ENCODE measurements at places on chromosomes 4 and X.
A peak's percentile ranks its signal among the peaks of the same experiment; 100 is the strongest.

DNA sequence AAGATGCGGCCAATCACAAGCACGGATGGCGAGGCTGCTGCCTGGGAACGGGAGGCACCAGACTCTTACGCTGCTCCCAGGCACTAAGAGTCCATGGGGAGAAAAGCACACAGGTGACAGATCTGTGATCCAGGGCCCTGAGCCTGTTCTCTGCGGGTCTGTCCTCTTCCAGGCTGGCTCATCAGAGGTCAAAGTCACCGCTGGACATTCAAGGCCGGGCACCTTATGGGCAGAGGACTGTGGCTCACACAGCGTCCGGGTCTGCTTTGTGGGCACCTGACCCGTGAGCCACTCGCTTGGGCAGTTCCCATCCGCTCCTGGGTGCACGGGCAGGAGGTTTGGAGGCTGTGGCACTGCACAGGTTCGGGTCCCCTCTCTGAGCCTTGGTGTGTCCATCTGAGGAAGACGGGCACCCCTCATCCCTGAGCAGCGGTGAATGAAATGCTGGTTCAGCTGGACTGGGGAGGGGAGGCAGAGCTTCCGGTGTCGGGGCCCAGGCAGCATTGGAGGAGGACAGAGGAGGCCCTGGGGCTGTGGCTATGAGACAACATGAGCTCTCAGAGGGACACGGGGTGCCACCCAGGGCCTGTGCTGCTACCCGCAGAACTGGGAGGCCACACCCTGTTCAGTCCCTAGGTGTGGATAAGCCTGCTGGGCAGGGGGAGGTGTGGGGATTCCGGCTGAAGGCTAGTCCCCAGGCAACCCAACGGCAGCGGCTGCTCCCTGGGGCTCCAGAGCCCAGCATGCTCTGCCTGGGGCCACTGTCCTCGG, 61.2 kb upstream of the AFAP1 start:
- DNase-seq: no peak

DNA sequence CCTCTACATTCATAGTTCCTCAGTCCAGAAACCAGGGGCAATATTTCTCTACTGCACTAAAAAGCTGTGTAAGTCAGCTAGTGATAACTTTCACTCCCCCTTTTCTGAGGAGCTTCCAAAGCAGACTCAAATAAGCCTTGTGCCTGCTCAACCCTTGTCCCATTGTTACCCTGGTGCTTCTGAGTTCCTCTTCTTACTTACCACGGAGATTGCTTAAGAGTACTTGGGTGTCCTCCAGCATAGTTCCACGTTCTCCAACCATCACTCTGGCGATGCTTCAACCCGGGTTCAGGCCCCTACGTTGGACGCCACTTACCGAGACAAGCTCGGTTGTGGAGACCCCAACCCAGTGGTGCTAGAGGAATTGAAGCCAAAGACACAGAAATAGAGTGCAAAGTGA, 71.6 kb downstream of the ADAM29 start:
- DNase-seq: no peak

DNA sequence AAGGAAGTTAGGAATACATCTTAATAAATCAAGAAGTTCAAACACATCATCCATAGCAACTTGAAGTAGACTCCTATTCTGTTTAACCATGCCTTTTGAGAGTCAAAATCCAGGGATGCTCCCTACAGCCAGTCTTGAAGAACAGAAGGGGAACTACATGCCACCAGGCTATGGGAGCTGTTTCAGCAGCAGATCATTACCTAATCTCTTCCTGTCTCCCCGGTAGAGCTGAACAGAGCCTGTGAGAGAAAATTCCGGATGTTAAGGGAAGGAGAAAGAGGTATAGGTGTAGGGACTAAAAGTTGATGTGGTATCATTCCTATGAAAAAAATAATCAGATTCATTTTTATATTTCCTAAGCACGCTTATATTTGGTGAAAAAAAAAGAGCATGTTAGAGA, 352.2 kb downstream of the SPRY1 start:
- DNase-seq: no peak

- DNase-seq: no peak
Observed at GRCh38 chrX:111102636-111103035, 6.6 kb downstream of the PAK3 start.

- DNase-seq: no peak
Observed at GRCh38 chr4:129561886-129562671, 466.1 kb downstream of the C4orf33 start.

DNA sequence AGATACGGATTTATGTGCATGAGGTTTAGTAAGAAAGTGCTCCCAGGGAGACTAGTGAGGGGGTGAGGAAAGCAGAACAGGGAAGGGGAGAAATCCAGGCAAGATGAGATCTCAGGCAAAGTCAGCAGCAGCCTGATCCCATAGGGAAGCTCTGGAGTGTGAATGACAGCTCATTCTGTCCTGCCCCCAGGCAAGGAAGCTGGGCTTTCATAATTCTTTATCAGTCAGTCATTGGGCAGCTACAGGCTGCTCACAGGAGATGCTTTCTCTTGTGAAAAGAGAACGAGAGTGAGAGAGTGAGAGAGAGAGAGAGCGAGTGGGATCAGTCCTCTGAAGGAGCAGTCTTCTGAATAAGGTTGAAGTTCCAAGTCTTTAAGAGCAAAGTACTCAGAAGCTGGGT, 48.1 kb downstream of the SRPX start:
- no peak for DNase-seq

- DNase-seq: peak; percentile 41
Observed at GRCh38 chrX:109475174-109475891, 6.6 kb downstream of the GUCY2F start.

DNA sequence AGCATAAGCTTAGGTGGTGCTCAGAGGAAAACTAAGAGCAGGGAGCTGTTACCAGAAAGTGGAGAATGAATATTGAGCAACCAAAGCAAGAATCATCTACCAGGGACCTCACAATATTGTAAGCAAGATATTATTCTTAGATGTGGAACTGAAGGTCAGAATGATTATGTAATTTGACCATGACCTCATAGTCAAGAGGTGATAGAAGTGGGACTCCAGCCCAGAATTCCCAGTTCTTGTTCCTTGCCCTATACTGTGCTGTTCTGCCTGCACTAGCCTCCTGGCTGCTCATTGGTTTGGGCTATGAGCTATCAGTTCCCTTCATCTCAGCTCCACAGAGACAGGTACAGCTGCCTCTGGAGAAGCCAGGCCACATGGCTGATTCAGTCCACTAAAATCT, 229.4 kb downstream of the LDB2 start:
- no peak for DNase-seq

- peak; percentile 60 for DNase-seq
Observed at GRCh38 chrX:19625612-19626011, 110.3 kb upstream of the MAP3K15 start.

- DNase-seq: no peak
Observed at GRCh38 chr4:8534129-8534528, 46.1 kb upstream of the GPR78 start.

- no peak for DNase-seq
Observed at GRCh38 chr4:73864365-73864764, 4.8 kb upstream of the CXCL1 start.

GRCh38 chrX:130170752-130171445, 863 bp upstream of the RAB33A start:
- peak; percentile 76 for DNase-seq

Data from activated CD8-positive, alpha-beta memory T cell treated with anti-CD3 and anti-CD28 coated beads, Interleukin-2, amount 50 U/mL, for 48 hours (primary cell).